ENCODE measurements at places on chromosomes 16 and 17.

- no peak for DNase-seq
Observed at GRCh38 chr17:30352240-30352814, 18.5 kb upstream of the TMIGD1 start.

DNA sequence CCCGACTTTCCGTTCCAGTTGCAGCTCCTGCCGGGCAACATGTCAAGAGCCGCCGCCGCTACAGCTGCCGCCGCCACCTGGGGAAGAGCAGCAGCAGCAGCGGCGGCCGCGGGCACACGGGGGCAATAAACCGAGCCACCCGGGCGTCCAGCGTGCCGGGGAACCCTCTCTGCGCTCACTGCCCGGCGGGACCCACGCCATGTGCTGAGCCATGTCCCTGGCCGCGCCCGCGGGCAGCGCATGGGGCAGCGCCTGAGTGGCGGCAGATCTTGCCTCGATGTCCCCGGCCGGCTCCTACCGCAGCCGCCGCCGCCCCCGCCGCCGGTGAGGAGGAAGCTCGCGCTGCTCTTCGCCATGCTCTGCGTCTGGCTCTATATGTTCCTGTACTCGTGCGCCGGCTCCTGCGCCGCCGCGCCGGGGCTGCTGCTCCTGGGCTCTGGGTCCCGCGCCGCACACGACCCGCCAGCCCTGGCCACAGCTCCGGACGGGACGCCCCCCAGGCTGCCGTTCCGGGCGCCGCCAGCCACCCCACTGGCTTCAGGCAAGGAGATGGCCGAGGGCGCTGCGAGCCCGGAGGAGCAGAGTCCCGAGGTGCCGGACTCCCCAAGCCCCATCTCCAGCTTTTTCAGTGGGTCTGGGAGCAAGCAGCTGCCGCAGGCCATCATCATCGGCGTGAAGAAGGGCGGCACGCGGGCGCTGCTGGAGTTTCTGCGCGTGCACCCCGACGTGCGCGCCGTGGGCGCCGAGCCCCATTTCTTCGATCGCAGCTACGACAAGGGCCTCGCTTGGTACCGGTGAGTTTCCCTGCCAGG lies 604 bp downstream of the HS3ST3B1 start:
- no peak for DNase-seq

DNA sequence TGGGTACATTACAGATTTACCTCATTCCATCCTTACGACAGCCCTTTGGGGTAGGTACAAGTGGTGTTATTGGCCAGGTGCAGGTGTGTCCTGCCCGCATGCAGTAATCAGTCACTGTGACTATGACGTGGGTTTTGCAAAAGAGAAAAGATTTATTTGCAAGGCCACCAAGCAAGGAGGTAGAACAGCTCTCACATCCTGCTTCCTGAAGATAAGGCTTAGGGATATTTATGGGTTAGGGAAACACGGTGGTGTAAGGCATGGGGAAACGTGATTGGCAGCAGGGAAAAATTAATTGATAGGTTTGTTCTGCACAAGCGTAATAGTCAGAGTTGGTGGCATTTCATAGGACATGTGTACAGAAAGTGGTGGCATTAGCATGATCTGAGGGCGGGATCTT lies 214.8 kb downstream of the PARN start:
- DNase-seq = no peak

- DNase-seq = no peak
Observed at GRCh38 chr16:17986991-17987390, 349.5 kb downstream of the NPIPA8 start.

- DNase-seq = no peak
Observed at GRCh38 chr17:73072219-73072962, 20.1 kb downstream of the SLC39A11 start.

DNA sequence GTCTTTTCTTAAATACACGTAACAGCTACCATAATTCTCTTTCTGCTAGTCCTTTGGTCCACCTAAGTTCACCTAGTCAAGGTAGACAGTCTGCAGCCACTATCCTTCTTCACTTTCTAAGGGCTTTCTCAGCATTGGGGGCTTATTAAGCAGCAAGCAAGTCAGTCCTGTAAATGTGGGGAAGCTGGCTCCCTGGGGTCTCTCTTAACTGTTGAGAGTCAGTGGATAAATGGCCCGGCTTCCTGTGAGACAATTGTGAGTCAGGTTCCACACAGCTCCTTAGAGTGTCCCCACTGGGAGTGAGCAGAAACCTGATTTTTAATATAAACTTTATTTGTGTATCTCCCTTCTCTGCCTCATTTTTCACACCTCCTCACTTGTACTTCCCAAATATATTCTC lies 132.1 kb downstream of the CDH13 start:
- DNase-seq = no peak

DNA sequence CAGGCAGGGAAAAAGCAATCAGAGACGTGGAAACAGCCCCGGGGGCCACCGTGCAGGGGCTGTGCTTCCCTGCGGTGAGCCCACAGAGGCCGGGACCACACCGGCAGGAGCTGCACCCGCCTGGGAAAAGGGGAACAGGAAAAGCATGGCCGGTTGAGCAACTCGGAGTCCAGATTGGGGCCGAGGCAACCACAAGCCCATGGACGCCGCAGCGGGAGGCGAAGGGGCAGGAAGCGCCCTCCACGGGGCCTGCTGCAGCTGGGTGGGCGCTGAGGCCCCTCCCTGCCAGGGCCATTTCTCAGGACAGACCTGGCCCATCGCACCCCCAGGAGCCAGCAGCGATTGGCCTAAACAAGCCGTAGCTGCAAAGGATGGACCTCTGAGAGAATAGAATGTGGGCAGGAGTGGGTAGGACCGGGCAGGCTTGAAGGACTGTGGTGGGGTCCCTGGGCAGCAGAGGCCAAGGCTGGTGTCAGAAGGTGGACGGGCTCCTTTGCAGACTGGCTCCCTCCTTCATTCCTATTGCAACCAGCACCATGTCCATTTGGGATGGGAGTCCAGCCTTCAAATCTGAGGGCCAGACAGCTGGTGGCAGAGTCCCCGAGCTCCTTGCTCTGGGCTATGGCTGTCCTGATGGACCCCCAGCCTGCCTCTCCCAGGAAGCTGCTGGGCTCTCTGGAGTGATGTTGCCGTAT lies 30.4 kb downstream of the COX4I1 start:
- no peak for DNase-seq

- no peak for DNase-seq
Observed at GRCh38 chr17:51699303-51699702, 439.0 kb downstream of the UTP18 start.

GRCh38 chr17:45852535-45853297 lies 8.0 kb downstream of the SPPL2C start:
- DNase-seq = peak; percentile 41

GRCh38 chr16:64365448-64365931 lies 756.4 kb downstream of the CDH11 start:
- DNase-seq = no peak

DNA sequence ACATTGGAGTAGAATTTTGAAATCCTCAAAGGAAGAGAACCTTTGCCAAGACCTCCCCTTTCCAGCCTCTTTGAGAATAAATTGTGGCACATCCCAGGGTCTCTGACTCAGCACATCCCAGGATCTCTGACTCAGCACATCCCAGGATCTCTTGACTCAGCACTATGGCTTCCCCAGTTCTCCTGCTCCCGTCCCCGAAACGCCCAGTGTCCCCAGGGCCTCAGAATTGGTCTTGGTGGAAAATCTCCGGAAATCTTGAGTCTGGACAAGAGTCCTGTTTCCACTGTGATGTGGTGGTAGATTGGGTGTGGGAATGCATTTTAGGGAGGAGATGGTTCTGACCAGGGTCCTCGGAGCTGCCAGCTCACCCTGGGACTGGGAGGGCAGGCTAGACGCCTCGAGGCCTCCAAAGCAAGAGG lies 19.2 kb downstream of the PLXDC1 start:
- no peak for DNase-seq

DNA sequence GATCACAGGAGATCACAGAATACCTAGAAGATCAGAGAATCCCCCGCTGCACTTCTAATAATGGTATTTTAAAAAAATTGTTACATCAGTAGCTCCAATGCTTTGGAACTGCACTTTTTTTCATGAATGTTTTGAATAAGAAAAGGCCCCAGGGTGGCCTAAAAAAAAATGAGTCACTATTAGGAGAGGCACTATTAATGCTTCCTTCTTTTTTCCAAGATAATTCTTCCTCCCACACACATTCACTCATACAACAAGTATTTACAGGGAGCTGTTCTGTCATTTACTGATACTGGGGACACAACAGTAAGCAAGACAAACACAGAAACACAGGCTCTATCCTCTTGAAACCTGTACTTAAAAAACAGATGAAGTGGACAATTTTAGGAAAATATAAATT lies 675 bp upstream of the PDZD9 start:
- no peak for DNase-seq

GRCh38 chr17:14559264-14560119 lies 258.6 kb downstream of the HS3ST3B1 start:
- DNase-seq = no peak

GRCh38 chr17:33642002-33642401 lies 348.9 kb upstream of the ASIC2 start:
- no peak for DNase-seq

DNA sequence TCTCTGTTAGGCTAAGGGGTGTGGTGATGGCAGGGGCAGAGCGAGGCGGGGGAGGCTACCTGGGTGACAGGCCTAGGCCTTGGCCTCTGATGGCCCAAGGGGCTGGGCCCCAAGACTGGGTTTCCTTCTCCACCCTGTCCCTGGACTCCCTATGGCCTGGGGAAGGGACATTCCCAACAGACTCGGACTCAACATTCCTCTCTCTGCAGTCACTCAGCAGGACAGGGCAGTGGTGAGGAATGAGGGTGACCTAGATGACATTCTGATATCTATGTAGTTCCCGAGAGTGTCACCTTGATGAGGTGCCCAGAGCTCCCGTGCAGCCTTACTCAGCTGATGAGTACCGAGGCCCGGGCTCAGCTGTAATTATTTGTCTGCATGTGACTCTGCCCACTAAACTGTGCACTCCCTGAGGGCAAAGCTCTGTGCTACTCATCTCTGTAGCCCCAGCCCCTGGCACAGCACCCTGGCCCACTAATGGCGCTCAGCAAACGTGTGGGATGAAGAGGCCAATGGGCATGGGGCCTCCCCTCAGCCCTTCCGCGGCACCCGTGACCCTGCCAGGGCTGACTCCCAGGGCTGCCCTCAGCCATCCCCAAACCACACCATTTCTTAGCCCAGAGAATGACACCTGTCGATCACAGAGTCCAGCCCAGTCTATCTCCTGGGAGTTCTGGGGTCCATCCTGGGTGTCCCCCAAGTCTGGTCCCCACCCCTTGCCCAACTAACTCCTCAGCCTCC lies 2.2 kb downstream of the PLCD3 start:
- no peak for DNase-seq

DNA sequence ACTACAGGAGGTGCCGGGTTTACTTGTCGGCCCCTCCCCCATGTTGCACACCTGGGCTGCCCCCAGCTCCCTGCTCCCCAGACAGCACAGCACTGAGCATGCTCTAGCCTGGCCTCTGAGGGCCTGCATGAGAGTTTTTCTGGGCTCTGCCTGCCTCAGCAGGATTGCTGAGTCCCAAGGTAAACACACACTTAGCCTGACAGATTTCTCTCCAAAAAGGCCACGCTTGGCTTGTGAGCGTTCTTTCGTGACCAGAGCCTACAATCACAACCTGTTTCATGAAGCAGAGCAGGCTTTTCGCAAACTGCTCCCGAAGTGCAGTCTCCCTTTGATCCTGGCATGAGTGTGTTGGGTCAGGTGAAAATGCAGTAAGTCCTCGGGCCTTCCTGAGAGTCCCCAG lies 9.8 kb upstream of the CD300E start:
- peak; percentile 23 for DNase-seq

GRCh38 chr17:45270828-45271418 lies 9.0 kb upstream of the SPATA32 start:
- DNase-seq = no peak

- DNase-seq = no peak
Observed at GRCh38 chr16:75687361-75687760, 10.6 kb upstream of the CPHXL2 start.

GRCh38 chr17:75039238-75039637 lies 7.5 kb downstream of the ATP5PD start:
- DNase-seq = no peak

GRCh38 chr17:29710520-29710884 lies 87.8 kb upstream of the CORO6 start:
- DNase-seq = no peak

DNA sequence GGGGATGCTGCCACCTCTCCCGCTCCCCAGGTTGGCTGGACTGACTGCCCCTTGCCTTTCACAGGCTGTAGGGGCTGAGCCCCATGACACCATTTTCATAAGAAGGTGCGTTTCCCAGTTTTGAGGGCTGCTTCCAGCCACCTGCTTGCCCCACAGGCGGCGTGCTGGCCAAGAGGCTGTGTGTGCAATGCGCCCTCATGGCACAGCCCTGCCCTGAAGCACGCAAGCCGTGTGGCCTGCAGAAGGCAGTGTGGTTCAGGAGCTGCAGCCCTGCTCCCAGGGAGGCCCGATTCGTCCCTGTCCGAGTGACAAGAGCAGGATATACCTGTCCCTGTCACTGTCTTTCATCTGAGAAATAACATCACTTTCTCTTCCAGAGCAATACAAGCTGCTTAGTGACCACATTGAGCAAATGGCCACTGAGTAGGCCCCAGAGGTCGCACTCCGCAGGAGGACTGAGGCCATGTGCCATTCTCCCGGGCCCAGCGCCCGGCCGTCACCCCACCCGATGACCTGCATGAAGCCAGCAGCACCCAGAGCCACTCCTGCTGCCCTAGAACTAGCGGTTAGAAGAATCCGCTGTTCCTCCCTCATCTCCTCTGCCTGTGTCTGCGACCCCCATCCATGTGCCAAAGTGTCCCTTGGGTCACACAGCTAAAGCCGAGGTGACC lies 24.2 kb downstream of the CIBAR2 start:
- no peak for DNase-seq

DNA sequence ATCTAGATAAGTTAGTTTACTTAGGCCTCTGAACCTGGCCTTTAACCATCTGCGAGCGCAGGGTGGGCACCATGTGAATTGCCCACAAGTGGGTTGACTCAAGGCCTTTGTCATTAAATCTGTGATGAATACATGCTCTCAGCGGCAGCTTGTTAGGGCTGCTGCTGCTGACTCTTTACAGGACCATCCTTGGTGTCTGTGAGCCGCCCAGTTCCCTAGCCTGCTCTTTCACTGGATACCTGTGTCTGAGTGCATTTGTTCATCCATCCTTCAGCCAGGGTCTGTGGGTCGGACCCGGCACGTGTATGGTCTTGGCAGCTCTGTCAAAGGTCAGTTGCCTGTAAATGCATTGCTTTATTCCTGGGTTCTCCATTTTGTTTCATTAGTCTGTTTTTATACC lies 321.3 kb downstream of the CNTNAP4 start:
- DNase-seq = no peak

DNA sequence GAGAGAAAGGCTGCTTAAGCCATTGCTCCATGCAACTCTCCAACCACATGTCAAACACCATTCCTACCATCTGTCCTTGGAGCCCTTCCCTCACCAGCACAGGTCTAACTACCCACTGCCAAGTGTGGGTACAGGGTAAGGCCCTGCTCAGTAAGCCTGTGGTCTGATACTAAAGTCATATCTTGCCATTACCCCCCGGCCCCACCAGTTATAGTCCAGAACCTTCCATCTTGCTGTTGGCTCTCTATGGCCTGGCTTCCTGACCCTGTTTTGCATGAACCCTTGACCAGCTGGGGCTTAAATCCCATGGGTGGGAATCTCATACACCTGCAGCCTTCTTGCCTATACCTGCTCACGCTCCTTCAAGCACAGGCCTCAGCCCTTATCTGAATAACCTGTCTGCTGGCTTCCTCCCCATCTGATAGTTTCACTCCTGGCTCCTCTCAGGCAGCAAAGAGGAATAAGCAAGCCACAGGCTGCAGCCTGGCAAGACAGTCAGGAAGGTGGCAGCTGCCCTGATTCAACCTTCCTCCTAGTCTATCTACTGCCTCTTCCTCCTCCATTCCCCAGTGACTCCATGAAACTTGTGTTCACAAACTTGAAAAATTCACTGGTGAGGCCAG lies 64.1 kb downstream of the ZFHX3 start:
- no peak for DNase-seq

All from right renal cortex interstitium (tissue), 3 donors.